ENCODE measurements at places on chromosomes 16 and 17.
A peak's percentile ranks its signal among the peaks of the same experiment; 100 is the strongest.

GRCh38 chr16:54291656-54292487 is 5.3 kb upstream of the IRX3 start:
- no peak for DNase-seq

DNA sequence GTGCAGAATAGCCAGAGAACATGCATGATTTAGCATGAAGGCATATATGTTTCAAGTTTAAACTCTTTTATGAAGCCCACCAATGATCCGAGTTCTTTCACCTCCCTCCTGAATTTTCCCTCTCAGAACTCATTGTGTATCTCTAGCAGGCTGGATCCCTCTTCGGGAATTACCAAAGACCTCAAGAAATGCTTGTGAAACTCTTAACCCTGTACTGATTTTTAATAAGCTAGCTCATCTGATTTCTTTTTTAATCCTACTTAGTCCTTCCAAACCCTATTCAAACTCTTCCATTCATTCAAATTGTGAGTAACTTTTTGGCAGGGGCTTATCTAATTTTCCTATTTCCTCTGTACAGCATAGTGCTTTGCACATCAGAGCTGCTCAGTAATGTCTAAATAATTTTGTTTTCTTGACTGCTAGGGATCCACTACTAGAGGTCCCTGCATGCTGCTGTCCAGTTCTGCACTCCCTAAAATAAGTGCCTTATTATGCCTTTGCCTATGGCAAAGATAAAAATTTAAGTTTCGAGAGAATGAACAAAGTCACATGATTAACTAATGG is 723.8 kb downstream of the CDH11 start:
- DNase-seq: no peak

DNA sequence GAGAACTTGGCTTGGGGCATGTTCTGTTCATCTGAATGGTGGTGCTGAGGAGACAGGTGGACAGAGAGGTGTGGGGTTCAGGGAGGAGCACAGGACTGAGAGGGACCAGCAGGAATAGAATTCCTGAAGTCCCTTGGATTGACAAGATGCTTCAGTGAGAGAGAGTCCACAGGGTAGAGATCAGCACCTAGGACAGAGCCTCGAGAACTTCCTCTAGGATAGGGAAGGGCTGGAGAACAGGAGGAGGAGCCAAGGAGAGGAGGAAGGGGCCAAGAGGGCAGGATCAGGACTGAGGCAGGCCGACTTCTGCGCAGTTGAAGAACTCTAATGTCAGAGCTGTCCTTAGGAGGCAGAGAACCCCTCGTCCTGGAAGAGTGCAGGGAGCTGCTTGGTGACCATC is 138.4 kb downstream of the PRKCB start:
- no peak for DNase-seq

GRCh38 chr17:791829-792228 is 9.7 kb downstream of the MRM3 start:
- no peak for DNase-seq

DNA sequence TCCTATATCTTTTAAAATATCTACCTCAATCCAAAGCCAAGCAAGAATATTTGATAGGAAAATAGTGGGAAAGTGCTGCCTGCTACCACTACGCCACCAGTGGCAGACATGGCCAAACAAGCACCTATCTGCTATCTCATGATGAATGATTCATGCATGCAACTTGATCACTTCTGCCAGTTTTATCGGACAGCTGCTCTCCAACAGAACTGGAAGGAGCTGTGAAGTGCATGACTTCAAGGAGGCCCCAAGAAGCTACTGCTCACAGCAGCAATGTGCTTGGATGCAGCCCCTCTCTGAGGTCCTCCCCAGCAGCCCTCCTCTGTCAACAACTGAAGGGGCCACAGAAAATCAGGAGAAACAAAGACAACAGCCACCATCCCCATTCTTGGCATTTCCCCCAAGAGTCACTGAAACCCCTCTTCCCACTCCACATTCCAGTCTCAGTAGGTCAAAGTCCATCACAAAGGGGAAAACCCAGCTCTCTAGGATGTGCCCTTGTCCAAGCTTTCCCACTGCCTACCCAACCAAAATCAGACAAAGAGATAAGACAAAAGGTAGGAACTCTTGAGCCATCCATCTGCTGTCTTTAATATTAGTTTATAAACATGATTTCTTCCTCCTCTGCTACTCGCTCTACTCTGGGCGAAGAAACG is 215.3 kb downstream of the C16orf78 start:
- DNase-seq: no peak

DNA sequence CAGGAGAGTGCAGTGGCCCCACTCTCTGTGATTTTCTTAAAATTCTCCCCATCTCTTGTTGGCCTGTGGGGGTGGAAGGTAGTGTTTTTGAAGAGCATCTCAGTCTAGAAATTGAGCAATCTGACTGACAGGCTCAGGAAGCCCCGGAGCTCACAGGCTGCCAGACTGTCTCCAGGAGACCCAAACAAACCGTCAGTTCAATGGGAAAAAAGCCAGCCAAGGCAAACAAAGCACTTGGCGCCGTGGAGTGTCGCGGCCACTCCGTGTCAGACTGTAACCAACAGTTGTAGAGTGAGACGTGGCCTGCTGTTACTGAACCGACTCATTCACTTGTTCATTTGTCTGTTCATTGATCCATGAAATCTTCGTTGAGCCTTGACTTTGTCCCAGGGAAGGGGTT is 33.7 kb downstream of the RGS9 start:
- DNase-seq: no peak

DNA sequence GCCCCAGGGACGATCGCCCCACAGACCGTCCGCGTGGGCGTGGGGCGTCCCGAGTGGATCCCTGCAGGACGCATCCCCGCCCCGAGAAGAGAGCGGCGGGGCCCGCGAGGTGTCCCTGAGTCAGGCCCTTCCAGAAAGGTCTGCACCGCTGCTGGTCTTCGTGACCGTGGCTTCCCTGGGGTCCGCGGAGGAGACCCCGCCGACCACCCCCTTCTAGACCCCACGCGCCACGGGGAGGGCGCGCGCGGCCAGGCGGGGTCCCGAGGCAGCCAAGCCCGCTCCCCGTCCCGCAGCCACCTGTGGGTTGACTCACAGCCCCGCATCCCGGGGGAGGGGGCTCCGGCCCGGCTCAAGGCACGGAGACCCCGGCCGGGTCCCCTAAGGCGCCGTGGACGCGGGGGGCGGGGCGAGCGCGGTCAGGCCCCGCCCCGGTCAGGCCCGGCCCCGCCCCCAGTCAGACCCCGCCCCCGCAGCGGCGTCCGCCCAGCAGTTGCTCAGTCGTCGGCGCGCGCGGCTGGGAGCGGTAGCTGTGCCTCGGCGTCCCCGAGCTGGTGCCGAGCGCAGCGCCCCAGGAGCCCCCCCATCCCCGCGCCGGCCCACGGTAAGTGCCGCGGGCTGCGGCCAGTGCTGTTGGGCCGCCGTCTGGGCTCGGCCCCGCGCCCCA is at the start of gene BAIAP3:
TSS of gene BAIAP3 (plus strand) at position 497 of the 664 bp plus-strand sequence. CDS start 4,905 bp downstream, outside the sequence.
- peak; percentile 55 for DNase-seq

DNA sequence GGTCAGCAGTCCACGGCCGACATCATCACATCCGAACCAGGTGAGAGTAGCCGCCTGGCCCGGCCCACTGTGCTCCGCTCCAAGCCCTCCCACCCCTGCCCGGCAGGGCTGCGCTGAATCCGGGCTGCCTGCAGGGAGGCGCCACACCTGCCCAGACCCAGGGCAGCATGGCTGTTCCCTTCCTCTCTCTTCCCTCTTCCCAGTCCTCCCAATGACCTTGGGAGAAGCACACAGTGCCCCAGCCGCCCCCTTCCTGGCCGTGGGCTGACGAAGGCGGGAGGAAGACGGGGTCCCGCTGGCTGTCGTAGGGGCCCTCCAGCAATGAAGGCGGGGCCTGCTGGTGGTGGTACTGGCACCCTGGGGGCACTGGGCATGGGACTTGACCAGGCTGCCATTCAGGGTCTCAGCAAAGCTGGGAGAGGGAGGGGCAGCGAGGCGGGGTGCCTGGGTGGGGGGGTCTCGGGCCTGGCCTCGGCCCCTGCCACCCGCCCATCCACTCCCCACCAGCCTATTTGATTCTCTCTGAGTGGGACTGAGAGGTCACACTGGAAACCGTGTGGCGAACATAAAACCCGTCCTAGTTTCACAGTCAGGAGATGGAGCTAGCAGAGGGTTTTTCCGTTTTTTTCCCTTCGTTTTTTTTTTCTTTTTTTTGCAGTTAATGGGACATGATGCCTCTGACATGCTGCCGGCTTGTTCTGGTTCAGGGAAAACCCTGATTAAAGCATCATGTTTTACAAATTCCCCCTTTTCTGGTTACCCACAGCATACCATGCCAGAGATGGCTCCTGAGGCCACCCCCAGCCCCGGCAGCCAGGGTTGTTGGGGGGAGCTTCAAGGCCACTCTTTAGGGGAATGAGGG is 50.6 kb downstream of the BAHCC1 start:
- no peak for DNase-seq

DNA sequence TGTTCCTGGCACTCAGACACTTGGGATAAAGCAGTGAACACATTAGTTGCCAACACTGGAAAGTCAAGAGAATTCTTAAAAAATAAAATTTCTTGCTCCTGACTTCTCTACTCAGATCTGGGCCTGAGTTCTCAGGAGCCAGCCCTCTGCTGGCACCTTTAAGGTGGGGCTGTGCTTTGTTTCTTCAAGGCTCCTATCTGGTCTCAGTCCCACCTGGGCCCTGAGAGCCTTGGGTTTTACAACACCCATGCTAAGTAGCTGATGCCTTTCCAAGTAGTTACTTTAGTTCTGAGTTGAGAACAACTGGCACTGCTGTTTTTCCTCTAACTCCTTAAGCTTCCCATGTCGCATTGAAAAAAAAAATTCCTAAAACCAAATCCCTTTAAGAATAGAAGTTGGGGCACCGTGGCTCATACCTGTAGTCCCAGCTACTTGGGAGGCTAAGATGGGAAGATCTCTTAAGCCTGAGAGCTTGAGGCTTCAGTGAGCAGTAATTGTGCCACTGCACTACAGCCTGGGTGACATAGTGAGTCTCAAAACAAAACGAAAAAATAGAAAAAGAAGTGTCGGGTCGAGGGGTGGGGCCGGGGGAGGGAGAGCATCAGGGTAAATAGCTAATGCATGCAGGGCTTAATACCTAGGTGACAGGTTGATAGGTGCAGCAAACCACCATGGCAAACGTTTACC is 16.6 kb downstream of the CHAD start:
- no peak for DNase-seq

- DNase-seq: no peak
These were observed 3.7 kb downstream of the BAHCC1 start for GRCh38 chr17:81398832-81399411.

GRCh38 chr16:53821957-53822625 is 118.1 kb downstream of the FTO start:
- DNase-seq: no peak

DNA sequence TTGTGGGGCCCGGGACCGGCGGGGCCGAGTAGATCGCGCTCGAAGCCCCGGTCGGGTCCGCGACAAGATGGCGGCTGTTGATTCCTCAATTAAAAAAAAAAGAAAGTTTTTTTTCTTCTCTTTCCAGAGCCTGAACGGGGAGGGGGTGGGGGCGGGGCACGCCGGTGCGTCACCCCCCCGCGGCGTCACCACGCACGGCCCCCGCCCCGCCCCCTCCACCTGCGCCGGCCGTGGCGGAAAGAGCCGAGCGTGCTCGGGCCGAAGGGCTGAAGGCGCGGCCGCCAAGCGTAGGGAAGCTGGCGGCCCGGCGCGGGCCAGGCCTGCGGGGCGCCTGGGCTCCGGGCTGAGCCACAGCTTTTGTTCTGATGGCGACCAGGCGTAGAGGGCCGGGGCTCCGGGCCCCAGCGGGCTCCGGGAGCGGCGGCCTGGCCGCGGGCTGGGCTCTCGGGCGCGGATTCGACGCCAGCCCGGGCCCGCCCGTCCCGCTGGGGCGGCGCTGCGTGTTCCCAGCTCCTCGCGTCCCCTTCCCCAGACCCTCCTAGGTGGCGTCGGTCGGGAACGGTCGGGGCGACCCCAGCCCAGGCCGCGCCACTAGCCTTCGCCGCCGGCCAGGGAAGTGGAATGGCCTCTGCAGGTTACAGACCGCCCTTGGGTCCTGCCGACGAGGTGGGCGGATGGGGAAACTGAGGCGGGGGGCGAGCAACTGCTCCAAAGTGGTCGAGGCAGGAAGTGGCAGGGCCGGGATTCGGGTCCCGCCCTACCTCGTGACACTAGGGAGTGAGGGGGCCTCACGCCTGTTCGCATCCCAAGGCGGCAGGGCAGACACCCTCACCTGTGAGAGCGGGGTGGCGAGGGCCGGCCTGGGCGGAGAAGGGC is at the start of gene CREBBP:
TSS of gene CREBBP (minus strand) at position 91 of the 876 bp plus-strand sequence. CDS start 797 bp downstream, outside the sequence.
- DNase-seq: peak; percentile 92

- DNase-seq: no peak
These were observed 66.5 kb downstream of the IGF2BP1 start for GRCh38 chr17:49063652-49064051.

DNA sequence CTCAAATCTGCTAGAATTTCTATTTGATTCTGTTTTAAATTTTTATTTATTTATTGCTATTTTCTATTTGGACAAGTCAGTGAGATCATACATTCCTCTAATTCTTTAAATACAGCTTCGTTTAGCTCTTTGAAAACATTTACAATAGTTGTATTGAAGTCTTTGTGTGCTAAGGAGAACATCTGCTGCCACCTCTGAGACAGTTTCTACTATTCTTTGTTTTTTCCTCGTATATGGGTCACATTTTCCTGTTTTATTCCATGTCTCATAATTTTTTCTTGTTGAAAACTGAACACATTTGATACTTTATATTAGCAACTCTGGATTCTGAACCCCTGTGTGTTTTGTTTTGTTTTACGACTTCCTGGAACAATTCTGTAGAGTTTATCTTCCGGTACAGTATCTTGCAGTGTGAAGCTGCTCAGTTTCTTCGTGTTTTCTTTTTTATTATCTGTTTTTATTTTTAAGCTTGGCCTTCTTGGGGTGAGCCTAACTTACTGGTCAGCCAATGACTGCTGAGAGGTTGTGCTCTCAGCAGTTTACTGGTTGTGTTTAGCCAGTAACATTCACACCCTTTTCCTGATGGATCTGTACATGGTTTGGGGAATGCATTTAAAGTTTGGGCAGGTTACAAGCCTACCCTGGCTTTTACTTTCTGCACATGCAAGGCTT is 99.0 kb downstream of the CA4 start:
- DNase-seq: no peak

DNA sequence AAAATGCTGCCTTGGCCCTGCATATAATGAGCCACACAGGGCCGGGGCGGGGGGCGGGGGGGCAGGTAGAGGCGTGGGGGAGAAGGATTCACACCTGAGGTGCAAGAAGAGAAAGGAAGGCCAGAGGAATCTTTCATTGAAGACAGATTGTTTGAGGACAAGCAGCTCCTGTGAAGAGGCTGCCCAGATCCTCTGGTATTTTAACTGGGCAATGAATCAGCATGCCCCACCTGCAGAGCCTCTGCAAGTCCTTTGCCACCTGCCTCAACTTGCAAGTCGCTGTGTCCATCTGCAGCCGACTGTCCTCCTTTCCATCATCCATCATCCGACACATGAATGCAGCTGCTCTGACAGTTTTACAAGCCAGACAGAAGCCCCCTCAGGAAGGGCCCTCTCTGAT is 1.2 kb upstream of the SOST start:
- no peak for DNase-seq

DNA sequence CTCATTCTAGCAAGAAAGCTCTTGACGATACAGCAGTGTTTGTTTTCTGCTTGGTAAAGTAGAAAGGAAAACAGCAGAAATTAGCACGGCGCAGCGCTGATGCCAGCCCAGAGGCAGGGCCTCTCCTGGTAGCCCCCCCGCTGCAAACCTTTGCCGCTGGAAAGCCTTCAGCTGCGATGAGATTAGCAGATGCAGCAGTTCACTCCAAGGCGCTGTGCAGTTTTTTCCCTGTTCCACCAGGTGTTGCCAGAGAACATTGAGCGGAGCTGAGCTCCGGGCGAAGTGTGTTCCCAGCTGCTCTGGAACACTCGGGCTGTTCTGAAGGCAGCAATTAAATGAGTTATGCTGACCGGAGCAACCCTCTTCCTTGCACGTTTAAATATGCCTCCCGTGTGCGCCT is 72.5 kb downstream of the RBFOX1 start:
- DNase-seq: no peak

- no peak for DNase-seq
These were observed 23.9 kb downstream of the SLC38A8 start for GRCh38 chr16:84018710-84019109.

Measured in CD4-positive, alpha-beta T cell treated with Interferon alpha-2 for 1 hour (primary cell).